Activated naive CD4-positive, alpha-beta T cell treated with Interleukin-2 at 50 U/mL for 16 hours (primary cell): ENCODE measurements at places on chromosomes 5 and 9.

GRCh38 chr9:15622318-15622971 is 69.6 kb downstream of the CCDC171 start:
- DNase-seq: no peak

GRCh38 chr9:134286471-134287245 is 39.6 kb upstream of the RXRA start:
- DNase-seq: no peak

- DNase-seq: no peak
These were observed 71.0 kb downstream of the FER start for GRCh38 chr5:108818613-108819272.

DNA sequence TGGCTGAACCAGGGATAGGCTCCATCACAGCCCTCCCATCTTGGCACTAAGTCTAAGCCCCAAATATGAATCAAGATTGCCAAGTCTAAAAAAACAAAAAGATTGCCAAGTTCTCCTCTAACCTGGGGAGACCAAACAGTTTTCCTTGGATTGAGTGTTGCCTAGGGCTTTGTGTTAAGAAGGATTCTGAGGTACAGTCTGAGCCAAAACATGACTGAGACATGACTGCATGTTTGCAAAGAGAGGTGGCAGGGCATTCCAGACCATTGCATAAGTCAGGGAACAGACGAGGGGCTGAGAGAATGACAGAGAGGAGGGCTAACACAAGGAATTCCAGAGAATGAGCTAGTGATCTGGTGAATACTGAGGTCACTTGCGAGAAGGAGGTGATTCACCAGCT is 11.4 kb downstream of the LAMC3 start:
- DNase-seq: no peak

- DNase-seq: no peak
These were observed 115.4 kb upstream of the SLC44A1 start for GRCh38 chr9:105128908-105129600.

- DNase-seq: no peak
These were observed 42.8 kb downstream of the MAST4 start for GRCh38 chr5:66639037-66639436.

GRCh38 chr5:154276261-154276972 is 85.9 kb downstream of the GALNT10 start:
- no peak for DNase-seq

- DNase-seq: no peak
These were observed 3.0 kb upstream of the WNK2 start for GRCh38 chr9:93180938-93181337.

- DNase-seq: no peak
These were observed 27.0 kb downstream of the TRIM14 start for GRCh38 chr9:98091735-98092612.

- no peak for DNase-seq
These were observed 122.0 kb downstream of the GALNT10 start for GRCh38 chr5:154312576-154312975.

GRCh38 chr5:117943541-117943940 is 1044.8 kb downstream of the DTWD2 start:
- DNase-seq: no peak

DNA sequence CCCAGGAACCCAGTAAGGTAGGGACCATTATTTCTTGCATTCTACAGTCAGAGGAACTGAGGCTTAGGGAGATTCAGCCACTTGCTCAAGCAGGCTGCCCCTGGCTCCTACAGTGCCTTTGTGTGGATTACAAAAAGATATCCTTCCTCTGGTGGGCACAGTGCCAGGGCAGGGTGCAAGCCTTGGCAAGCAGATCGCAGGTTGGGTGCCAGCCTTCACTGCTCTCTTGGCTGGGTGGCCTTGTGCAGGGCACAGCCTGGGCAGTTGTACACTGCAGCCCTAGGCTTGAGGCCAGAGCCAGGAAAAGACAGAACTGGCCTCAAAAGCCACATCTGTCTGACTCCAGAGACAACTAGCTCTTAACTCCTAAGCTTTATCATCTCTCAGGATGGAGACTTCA is 15.0 kb downstream of the DOCK2 start:
- no peak for DNase-seq

GRCh38 chr5:87400305-87400899 is 12.3 kb downstream of the CCNH start:
- no peak for DNase-seq

- DNase-seq: no peak
These were observed 11.5 kb upstream of the CARD19 start for GRCh38 chr9:93084471-93084881.

DNA sequence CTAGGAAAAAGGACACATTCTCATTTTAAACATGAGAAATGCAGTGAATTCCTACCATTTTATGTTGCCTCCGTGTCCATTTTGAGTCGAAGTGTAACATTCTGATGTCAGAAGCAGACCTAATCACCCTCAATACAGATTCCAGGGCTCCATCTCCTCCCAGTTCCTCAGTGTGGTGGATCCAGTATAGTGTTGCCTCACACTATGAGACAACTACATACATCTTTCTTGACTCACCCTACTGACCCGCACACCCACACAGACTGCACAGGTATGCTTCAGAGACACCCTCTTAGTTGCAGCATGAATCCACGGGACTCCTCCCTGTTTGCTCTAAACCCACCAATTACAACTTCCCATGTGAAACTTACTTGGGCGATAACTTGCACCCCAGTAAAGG is 564.9 kb downstream of the SEMA5A start:
- no peak for DNase-seq

- DNase-seq: no peak
These were observed 1.5 kb upstream of the PDE6A start for GRCh38 chr5:149946118-149946517.
